Thoracic aorta (tissue), 2 donors: ENCODE measurements at places on chromosomes 16 and 17. TPM values are rescaled to one million over a fixed set of nuclear protein-coding genes. Genes with fewer than 3 reads are reported as not detected.

DNA sequence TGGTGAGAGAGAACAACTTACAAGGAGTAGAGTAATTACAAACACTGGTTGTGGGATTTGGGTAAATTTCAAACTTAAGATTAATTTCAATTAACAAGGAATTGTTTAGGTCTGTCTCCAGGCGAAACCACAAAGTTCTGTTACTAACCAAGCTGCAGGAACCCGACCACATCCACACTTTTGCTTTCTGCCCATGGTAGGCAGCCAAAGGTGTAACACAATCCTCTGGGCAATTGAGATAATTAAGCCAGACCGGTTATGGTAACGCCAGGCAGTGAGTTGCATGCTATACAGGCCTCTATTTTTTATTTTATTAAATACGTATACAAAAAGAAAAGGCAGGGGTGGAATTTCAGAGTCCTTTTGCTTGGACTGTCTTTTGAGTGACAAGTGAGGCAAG lies 12.0 kb downstream of the KCNJ2 start:
- no peak overlapping the region for H3K4me3 ChIP-seq
- no peaks in the 10 kb centered on the region for H3K27me3 ChIP-seq
- DNase-seq: no peak
- H3K27ac ChIP-seq: no peak overlapping the region
- H3K4me1 ChIP-seq: no peaks in the 10 kb centered on the region

DNA sequence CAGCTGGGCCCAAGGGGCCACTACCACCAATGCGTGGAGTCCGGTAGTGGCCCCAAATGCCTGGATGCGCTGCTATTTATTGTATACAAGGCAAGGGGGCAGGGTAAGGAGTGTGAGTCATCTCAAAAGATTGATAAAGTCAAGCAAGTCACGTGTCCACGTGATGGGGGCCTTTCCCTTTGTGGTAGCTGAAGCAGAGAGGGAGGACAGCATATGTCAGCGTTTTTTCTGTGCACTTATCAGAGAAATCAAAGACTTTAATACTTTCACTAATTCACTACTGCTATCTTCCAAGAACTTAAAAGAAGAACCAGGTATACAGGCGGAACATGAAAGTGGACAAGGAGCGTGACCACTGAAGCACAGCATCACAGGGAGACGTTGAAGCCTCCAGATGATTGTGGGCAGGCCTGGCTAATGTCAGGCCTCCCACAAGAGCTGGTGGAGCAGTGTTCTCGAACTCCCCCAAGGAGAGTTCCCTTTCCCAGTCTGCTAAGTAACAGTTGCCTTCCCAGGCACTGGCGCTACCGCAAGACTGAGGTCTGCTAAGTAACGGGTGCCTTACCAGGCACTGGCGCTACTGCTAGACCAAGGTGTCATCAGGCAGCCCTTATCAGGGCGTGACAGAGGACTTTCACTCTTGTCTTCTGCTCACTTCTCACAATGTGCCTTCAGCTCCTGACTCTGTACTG lies 10.8 kb upstream of the ASB16 start:
- H3K27ac ChIP-seq: no peak overlapping the region
- no peaks in the 10 kb centered on the region for H3K27me3 ChIP-seq
- DNase-seq: no peak
- no peaks in the 10 kb centered on the region for H3K36me3 ChIP-seq
- no peaks in the 10 kb centered on the region for H3K4me1 ChIP-seq
- H3K4me3 ChIP-seq: no peak overlapping the region

- no peak overlapping the region for H3K4me3 ChIP-seq
- peaks cover 4% of the 10 kb centered on the region for H3K36me3 ChIP-seq
- peaks cover 8% of the 10 kb centered on the region for H3K4me1 ChIP-seq
- DNase-seq: no peak
- H3K27me3 ChIP-seq: no peaks in the 10 kb centered on the region
Measured at GRCh38 chr16:10981697-10982216, 37.4 kb downstream of the CLEC16A start.

DNA sequence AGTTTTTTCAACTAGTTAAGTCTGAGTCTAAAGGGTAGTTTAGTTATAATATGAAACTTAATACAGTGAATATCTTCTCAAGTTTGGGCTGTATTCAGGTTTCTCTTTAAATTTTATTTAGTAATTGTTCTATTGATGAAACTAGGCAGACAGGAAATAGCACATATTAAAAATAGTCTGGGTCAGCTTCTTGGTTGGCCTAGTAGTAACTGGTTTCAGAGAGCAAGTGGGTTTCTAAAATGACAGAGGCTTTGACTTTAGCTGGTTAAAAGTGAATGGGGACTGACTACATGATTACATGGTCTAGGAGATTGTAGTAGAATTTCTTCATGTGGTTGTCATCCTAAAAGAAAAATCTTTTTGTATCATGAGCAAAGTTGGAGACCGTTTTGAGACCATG lies 46.8 kb downstream of the OMG start:
- no peak overlapping the region for H3K27ac ChIP-seq
- H3K36me3 ChIP-seq: no peaks in the 10 kb centered on the region
- H3K4me1 ChIP-seq: peaks cover 12% of the 10 kb centered on the region

Gene ZP2
- total RNA-seq: not detected

Gene ZNF597
- total RNA-seq: 6.2 TPM

Gene SNRNP25
- total RNA-seq: 6.1 TPM

Gene KRT23
- total RNA-seq: 0.54 TPM
